ENCODE measurements at places on chromosomes 5 and 9.

GRCh38 chr5:143208781-143209510 is 194.5 kb downstream of the NR3C1 start:
- no peak for DNase-seq

DNA sequence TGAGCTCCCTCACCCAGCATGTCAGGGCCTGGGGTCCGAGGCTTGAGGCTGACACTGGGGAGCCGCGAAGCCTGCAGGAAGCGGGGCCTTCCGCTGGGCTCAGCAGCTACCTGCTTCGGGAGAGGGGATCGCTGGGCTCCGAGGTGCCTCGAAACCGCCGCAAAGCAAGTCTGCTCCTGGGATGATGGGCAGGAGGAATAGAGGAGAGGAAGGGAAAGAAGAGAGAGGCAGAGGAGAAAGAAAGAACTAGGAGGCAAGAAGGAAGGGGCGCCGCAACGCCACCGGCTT is 1.5 kb upstream of the PRDM12 start:
- DNase-seq = no peak

DNA sequence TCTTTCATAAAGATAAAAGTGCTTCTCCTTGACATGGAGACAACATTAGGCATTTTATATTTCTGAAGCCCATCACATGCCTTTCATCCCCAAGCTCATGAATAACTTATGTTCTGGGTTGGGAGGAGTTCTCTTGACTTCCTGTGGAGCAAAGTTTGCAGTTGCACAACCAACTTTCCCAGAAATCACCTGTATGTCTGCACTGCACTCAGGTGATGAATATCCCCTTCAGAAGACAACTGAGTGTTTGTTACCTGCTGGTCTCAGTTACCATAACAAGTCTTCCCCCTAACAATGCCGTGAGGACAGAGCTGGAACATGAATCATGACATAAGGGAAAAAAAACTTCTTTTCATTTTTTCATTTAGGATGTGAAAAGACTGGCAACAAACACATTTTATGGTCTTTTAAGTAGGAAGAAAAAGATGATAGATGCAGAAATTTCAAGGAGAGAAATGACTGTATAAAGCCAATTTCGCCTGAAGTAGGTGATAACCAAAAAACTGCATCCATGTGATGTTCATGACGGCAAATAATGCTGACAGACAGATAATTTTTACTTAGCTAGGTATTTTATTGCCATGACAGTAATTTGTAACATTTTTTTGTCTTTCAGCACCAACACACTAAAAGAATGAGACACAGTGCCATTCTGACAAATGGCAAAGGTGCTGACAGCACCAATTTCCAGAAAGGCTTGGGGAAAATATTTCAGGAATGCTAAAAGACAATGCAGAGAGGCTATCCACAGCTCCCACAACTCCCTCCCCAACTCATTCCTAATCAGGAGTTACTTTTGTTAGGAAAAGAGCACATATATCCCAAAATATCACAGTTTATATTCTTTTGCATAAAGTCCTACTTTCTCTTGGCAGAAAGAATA is 656.3 kb downstream of the PRELID2 start:
- DNase-seq = no peak

DNA sequence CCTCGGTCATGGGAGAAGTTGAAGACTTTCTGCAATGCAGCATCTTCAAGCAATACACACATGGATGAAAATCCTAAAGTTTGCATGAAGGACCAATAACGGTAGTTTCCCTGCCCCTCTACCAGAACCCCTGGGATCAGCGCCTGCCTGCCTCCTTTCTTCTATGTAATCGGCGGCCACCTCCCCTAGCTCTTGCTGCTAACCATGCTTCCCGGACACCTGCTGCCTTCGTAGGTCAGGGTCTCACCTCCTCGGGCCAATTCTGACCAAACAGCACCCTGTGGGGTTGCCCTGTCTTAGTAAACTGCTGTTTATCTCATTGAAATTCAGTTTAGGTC is 388 bp upstream of the MED10 start:
- DNase-seq = no peak

- DNase-seq = no peak
Observed at GRCh38 chr5:8861764-8862163, 684.1 kb downstream of the SEMA5A start.
